Stimulated activated CD4-positive, alpha-beta T cell treated with anti-CD3 and anti-CD28 coated beads, Interleukin-12 subunit alpha, Interleukin-12 subunit beta, amount 100 ng/mL, for 24 hours (primary cell): ENCODE measurements at places on chromosomes 16 and 17.

DNA sequence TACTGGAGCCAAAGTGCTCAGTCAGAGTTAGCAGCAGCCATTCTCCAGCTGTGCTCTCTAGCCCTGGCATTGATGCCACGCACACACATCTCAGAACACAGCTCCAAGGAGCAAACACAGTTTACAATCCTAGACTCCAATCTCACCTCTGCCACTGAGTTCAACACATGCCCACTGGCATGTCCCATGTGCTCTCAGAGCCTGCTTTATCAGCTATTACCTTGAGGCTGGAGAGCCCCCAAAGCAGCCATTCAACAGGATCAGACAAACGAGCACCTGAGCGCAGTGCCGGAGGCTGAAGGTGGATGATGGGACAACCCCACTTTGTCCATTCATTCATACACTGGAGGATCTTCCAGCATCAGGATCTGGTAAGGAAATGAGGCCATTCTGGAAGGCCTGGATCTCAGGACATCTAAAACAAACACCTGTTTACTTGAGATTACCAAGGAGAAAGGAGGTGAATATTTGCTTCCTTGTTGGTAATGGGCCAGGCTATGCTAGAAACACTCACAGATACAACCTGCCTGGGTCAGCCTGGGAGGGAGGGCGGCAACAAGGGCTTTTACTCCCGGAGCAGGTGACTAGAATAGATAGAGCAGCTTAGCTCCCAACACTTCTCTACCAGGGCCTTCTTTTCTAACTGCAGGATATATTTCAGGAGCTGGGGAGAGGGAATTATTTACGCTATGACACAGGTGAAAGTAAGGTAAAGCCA, 25.4 kb downstream of the RANBP10 start:
- DNase-seq, result no peak

- peak; percentile 58 for DNase-seq
These were observed 618 bp downstream of the TRIM47 start for GRCh38 chr17:75877752-75878173.

- DNase-seq, result no peak
These were observed 64.9 kb downstream of the IRF8 start for GRCh38 chr16:85963753-85964285.

DNA sequence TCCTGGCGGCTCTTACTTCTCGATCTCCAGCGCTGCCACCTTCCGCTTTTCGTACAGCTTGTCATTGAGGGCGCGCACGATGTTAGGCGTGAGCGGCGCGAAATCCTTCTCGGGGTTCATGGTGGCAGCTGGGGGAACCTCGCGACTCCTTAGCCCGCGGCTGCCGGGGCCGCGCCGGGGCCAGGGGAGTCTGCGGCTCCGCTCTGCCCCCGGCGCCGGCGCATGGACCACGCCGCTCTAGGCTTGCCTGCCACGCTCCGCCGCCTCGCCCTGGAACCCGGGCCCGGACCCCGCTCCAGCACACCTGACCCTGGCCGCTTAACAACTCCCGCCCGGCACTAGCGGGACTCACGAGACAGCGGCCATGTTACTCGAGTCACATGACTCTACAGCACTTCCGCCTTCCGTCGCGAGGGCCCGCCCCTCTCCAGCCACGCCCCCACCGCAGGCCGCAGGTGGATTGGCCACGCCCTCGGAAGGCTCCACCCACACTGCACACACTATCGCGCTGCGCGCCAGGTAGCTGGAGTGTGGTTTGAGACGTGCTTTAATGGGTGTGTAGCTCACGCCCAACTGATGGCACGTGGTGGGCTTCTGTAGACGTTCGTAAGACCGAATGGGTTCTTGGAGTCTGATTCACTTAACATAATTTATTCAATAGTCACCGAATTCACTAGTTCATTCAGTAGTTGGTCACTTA, at the start of gene VAC14:
VAC14 (minus strand) TSS at position 378 of the 700 bp plus-strand sequence; CDS start at position 120, 258 bp downstream.
- peak; percentile 97 for DNase-seq

- peak; percentile 36 for DNase-seq
These were observed 17.6 kb upstream of the SSTR5 start for GRCh38 chr16:1054660-1055556.

DNA sequence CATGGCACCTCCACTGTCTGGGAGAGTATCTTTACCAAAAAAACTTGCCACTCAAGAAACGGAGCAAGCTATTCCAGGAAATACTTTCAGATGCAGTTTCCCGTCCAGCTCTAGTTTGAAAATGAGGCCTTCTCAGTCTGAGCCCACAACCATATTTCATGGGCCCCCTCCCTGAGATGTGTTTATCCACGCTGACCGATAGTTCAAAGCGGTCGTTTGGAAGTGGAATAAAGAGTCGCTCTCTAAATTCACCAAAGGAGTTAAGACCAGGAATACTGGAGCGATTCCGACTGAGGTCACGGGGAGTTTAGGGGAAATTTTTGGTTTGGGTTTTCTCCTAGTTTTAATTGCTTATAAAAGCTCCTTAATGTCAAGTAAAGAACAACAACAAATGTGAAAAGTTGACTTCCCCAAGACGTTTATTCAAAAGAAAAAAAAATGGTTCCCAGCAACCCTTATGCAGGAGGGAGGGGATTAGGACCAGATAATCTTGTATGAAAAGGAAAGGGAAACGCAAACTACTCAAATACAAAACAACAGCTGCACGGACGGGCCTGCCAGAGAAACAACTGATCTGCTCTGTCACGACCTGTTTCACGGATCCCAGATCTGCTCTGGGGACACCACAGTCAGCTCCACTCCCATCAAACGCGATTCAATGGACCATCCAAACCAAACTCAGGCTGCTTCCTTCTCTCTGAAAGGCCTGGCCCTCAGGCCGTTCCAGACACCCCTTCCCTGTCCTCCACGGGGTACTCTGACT, 77.1 kb downstream of the MRM3 start:
- DNase-seq, result no peak

- DNase-seq, result no peak
These were observed 26.9 kb upstream of the LGALS9 start for GRCh38 chr17:27603880-27604794.

GRCh38 chr16:11355862-11356261, 10.6 kb downstream of the RMI2 start:
- DNase-seq, result no peak

GRCh38 chr17:4033751-4034251, 69.6 kb upstream of the ATP2A3 start:
- no peak for DNase-seq

DNA sequence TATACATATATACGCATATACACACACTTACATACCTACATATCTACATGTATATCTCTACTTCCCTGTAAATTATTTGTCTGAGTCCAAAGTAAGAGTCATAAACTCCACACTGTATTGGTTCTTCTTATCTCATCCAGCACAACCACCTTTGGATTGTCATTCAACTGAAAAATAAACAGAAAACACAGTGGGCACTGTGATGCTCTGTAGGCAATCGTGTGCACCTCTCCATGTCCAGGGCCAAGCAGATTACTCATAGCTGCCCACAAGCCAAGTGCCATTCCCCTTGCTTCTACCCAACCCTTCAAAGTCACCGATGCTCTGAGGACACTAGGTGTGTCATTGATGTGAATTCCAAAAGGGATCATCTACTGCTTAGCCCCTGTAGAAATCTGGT, 12.9 kb upstream of the TEKT3 start:
- DNase-seq, result no peak

GRCh38 chr17:29019475-29020181, 13.8 kb upstream of the SEZ6 start:
- no peak for DNase-seq

- peak; percentile 24 for DNase-seq
These were observed 4.5 kb downstream of the FBXL19 start for GRCh38 chr16:30927789-30928378.

DNA sequence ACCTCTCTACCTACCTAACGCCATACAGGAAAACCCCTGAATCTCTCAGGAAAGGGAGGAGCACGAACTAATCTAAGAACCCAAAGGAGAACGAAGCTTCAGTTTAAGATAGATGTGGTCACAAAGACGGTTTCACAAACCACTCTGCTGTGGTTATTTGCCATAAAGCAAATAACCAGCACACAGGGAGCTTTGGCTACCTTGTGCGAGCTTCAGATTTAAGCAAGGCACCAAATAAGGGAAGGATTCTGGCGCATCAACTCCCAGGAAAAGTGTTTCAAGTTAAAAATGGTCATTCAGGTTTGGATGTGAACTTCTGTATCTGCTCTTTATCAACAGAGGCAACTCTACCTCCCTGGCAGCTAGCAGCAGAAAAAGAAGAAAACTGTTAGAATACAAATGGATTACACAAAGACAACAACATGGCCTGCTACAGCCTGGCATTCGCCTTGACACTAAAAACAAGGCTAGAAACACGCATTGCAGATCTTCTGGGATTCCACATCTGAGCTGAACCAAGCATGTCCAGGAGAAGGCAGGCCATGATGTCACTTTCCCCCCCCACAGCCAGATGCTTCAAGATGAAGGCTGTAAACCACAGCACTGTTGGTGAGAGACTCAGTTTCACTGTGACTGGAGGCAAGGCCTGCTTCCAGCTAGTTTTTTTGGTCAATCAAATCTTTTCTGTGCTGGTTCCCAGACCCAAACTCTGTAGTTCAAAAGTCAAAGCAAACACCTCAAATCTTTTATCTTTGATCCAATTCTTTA, 43.6 kb downstream of the SMG6 start:
- DNase-seq, result peak; percentile 74

- DNase-seq, result no peak
These were observed 483.1 kb upstream of the ERCC4 start for GRCh38 chr16:13436641-13437412.

- no peak for DNase-seq
These were observed 159.4 kb downstream of the ZNF423 start for GRCh38 chr16:49696414-49697101.

- no peak for DNase-seq
These were observed 82.3 kb upstream of the LHX1 start for GRCh38 chr17:36854982-36855381.

DNA sequence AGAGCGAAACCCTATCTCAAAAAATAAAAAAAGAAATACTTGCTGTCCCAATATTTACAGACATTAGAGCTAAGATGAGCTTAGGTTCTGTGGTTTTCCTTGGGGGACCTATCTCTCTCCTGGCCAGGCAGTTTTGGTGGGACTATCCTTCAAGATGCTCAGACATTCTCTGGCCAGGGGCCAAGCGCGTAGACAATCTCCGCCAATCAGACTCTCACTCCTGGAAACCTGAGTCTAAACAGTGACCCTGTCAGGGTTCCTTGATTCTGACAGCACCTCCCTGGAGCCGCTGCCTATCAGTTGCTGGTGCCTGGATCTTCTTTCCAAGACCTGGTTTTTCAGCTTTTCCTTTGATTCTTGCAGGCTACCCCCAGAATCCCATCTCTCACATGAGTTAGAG, 45.6 kb downstream of the EMP2 start:
- DNase-seq, result no peak

DNA sequence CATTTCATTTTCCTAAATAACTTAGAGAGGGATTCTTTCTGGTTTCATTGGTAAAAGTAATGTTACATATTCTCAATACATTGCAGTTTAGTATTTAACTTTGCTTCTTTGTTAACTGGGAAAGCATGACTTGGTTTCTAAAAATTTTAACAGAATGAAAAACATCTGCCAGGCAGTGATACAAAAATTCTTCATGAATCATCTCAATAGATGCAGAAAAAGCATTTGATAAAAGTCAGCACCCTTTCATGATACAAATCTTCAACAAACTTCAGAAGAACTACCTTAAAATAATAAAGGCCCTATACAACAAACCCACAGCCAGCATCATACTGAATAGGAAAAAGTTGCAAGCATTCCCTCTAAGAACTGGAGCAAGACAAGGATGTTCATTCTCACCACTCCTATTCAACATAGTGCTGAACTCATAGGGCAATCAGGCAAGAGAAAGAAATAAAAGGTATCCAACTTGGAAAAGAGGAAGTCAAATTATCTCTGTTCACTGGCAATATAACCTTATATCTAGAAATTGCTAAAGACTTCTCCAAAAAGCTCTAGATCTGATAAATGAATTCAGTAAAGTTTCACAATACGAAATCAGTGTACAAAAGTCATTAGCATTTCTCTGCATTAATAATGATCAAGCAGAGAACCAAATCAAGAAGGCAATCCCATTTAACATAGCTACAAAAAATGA, 50.4 kb downstream of the SLFN5 start:
- DNase-seq, result no peak

GRCh38 chr17:6592173-6592572, 35.8 kb upstream of the PITPNM3 start:
- DNase-seq, result no peak

DNA sequence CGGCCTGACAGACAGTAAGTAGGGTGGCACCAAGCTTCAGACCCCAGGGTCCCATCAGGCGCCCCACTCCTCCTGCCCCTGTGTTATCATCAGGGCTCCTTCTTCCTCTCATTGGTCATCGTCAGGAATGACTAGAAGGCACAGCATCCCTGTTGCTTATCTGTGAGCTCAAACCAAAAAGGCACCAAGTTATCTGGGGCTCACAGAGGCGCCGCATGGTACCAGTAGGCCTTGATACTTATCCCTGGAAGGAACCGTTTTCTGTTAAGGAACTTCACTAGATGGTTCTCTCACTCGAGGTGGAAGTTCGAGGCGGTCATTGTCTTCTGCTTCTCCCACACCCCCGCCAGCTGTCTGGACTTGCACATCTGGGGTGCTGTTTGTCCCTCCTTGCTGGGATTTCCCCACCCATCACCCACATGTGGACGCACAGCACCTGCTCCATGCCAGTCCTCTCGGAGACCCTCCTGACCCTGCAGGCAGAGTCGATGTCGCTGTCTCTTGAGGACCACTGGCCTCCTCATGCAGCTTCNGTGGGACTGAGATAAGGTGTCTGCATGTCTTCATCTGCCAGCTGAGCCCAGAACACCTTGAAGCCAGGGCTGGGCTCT, 52.1 kb downstream of the METRNL start:
- DNase-seq, result no peak

GRCh38 chr16:49697631-49698452, 158.1 kb downstream of the ZNF423 start:
- DNase-seq, result no peak

- no peak for DNase-seq
These were observed 1.2 kb downstream of the GALK1 start for GRCh38 chr17:75763613-75764416.

- DNase-seq, result no peak
These were observed 73.4 kb downstream of the PLD6 start for GRCh38 chr17:17132746-17133145.

DNA sequence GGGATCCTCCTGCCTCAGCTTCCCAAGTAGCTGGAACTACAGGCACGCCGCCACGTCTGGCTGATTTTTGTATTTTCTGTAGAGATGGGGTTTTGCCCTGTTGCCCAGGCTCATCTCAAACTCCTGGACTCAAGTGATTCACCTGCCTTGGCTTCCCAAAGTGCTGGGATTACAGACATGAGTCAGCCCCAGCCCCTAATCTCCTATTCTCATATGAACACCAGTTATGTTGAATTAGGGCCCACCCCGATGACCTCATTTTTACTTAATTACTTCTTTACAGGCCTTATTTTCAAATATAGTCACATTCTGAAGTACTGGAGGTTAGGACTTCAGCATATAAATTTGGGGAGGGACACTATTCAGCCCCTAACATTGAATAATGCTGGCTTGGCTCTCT, 49.2 kb downstream of the ZNRF1 start:
- no peak for DNase-seq

- DNase-seq, result peak; percentile 94
These were observed 15.7 kb downstream of the ADAM11 start for GRCh38 chr17:44774271-44775135.

- no peak for DNase-seq
These were observed 137.6 kb downstream of the AATF start for GRCh38 chr17:37086334-37086733.

GRCh38 chr17:45394564-45394912, 38.1 kb downstream of the ARHGAP27 start:
- DNase-seq, result no peak

- no peak for DNase-seq
These were observed 403.8 kb downstream of the SHISA9 start for GRCh38 chr16:13305019-13305755.

- no peak for DNase-seq
These were observed 467.2 kb downstream of the CDH8 start for GRCh38 chr16:61569028-61569427.
